ENCODE measurements at places on chromosomes 5 and 9. TPM values are rescaled to one million over a fixed set of nuclear protein-coding genes. Genes with fewer than 3 reads are reported as not detected.
A peak's percentile ranks its signal among the peaks of the same experiment; 100 is the strongest.

The PRRT1B gene
- total RNA-seq = not detected

The SLC1A1 gene
- 1.5 TPM for total RNA-seq

The PCDHGB7 gene
- total RNA-seq = 14.2 TPM

The SLC6A18 gene
- not detected for total RNA-seq

The SPINK14 gene
- total RNA-seq = not detected

The ROPN1L gene
- total RNA-seq = 4.2 TPM

The MIER3 gene
- total RNA-seq = 16.0 TPM

The TNC gene
- total RNA-seq = 18.7 TPM

The FAM78A gene
- total RNA-seq = 2.5 TPM

DNA sequence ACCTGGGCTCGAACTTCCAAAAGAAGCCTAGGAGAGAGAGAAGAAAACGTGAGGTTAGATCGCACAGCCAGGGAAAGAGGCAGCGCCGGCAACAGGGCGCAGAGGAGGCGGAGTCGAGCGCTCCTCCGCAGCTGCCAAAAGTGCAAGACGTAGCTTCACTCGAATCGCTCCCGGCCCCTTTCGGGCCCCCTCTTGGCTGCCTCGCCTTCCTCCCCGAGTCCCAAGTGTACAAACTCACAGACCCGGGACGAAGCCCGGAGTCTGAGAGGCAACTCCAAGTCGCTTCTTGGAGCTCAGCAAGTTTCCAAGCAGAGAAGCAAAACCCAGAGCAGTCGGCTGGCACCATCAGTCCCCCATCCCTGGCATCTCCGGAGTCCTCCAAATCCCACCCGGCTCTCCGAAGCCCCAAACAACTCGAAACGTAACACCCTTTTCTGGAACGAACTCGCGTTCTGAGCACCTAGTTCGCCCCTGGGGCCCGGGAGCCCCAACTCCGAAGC, 1.2 kb downstream of the MIER3 start:
- H3K4me3 ChIP-seq = peak overlapping the region; percentile 85
- no peaks in the 10 kb centered on the region for H3K27me3 ChIP-seq
- H3K27ac ChIP-seq = peak overlapping the region; percentile 88
- peaks cover 12% of the 10 kb centered on the region for H3K36me3 ChIP-seq
- H3K4me1 ChIP-seq = peaks cover 18% of the 10 kb centered on the region
- DNase-seq = no peak

- H3K27me3 ChIP-seq = no peaks in the 10 kb centered on the region
- H3K36me3 ChIP-seq = no peaks in the 10 kb centered on the region
- H3K4me3 ChIP-seq = no peak overlapping the region
- H3K27ac ChIP-seq = no peak overlapping the region
- DNase-seq = no peak
- no peaks in the 10 kb centered on the region for H3K4me1 ChIP-seq
Measured at GRCh38 chr9:3215658-3216057, 310.1 kb downstream of the RFX3 start.

GRCh38 chr5:138543730-138544104, 681 bp upstream of the ETF1 start:
- peak overlapping the region; percentile 80 for H3K4me3 ChIP-seq
- H3K4me1 ChIP-seq = peaks cover 78% of the 10 kb centered on the region
- H3K27me3 ChIP-seq = no peaks in the 10 kb centered on the region
- H3K36me3 ChIP-seq = no peaks in the 10 kb centered on the region
- DNase-seq = no peak
- H3K27ac ChIP-seq = peak overlapping the region; percentile 94

GRCh38 chr5:160960592-160960991, 108.6 kb upstream of the ATP10B start:
- H3K36me3 ChIP-seq = no peaks in the 10 kb centered on the region
- no peak for DNase-seq
- H3K27ac ChIP-seq = no peak overlapping the region
- peaks cover 12% of the 10 kb centered on the region for H3K4me1 ChIP-seq
- no peaks in the 10 kb centered on the region for H3K27me3 ChIP-seq

DNA sequence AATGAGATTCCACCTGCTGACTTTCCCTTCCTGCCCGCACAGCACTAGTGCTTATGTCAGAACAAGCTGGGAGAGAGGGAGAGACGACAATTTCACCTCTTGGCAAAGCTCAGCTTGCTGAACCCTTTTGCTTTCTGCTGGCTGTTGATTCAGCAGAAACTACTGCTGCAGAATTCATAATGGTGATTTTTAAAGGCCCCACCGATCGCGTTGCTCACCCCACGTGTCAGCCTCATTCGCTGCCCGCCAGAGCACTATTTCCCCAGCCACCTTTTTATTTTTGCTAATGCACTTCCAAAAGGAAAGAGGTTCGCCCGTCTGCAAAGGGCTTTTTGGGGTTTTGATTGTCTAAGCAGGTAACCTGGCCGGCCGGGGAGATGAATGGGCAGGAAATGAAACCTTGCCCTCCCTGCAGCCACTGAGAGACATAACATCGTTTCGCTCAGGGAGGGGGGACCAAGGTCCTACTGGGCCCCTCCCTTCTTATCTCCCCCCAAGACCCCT, 1.3 kb downstream of the PPP2R2B start:
- no peaks in the 10 kb centered on the region for H3K36me3 ChIP-seq
- peaks cover 7% of the 10 kb centered on the region for H3K27me3 ChIP-seq
- peak overlapping the region; percentile 53 for H3K4me3 ChIP-seq
- H3K27ac ChIP-seq = no peak overlapping the region
- H3K4me1 ChIP-seq = peaks cover 26% of the 10 kb centered on the region
- no peak for DNase-seq

GRCh38 chr5:135028791-135029476, 5.1 kb downstream of the PITX1 start:
- H3K27me3 ChIP-seq = peaks cover 22% of the 10 kb centered on the region
- peaks cover 38% of the 10 kb centered on the region for H3K4me1 ChIP-seq
- H3K4me3 ChIP-seq = peak overlapping the region; percentile 18
- H3K27ac ChIP-seq = peak overlapping the region; percentile 95
- no peaks in the 10 kb centered on the region for H3K36me3 ChIP-seq
- DNase-seq = no peak

DNA sequence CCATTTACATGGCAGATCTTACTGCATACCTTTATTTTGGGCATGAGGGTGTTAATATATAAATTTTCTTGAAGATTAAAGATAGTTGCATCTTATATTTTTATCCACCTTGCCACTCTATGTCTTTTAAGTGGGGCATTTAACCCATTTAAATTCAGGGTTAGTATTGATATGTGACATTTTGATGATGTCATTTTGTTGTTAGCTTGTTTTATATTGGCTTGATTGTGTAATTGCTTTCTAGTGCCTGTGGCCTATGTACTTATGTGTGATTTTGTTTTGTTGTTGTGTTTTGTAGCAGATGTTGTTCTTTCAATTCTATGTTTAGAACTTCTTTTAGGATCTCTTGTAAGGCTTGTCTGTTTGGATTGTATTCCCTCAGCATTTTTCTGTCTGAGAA, 939.9 kb upstream of the CDH9 start:
- no peaks in the 10 kb centered on the region for H3K4me1 ChIP-seq
- no peaks in the 10 kb centered on the region for H3K27me3 ChIP-seq
- no peak for DNase-seq
- no peaks in the 10 kb centered on the region for H3K36me3 ChIP-seq

DNA sequence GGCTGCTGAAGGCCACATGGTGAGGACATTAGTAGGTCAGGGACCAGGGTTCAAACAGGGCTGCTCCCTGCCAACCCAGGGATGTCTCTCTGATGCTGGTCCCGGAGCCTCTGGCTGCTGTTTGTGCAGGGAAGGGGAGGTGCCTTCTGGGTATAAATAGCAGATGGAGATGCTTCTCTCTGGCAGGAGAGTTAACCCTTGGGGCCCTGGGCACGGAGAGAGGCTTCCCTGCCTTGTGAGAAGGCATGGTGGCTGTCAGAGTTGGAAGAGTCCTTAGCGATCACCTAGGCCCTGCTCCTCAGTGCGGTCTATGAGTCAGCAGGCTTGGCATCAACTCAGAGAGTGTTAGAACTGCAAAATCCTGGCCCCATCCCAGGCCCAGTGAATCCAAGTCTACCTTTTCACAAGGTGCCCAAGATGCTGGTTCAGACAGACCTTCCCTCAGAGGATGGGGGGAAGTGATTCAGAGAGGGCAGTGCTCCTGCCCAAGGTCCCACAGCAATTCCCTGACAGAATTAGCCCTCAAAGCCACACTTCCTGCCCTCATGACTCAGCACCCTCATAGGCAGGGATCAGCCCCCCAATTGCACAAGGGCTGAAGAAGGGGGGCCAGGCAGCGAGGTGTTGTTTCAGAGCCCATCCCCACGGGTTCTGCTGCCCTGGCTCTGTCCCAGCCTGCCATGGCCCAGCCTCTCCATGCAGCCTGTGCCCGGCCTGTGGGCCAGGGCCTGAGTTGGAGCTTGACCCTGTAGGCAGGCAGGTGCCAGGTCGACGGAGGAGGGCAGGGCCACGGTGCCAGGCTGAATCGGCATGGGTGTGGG, 25.6 kb downstream of the CAMK2A start:
- no peak for DNase-seq
- no peaks in the 10 kb centered on the region for H3K27me3 ChIP-seq
- H3K36me3 ChIP-seq = no peaks in the 10 kb centered on the region
- H3K27ac ChIP-seq = no peak overlapping the region

GRCh38 chr9:6562201-6562600, 83.3 kb downstream of the GLDC start:
- H3K4me3 ChIP-seq = no peak overlapping the region
- H3K27ac ChIP-seq = no peak overlapping the region
- H3K36me3 ChIP-seq = no peaks in the 10 kb centered on the region
- H3K4me1 ChIP-seq = peaks cover 21% of the 10 kb centered on the region

DNA sequence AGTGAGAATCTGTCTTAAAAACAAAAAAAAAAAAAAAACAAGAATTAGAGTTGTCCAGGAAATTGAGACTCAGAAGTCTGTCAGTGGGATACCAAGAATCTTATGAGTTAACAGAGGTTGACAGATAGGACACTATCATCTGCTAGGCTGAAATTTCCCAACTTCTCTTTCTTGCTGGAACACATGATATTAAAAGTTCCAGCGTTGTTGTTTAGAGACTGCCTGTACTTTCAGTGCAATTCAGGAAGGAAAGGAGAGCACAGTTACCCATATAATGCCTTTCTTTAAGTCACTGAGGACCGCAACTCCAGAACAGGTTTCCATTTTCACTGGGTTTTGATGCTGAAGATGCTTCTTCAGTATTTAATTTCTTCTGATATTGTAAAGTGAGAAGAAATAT, 13.5 kb downstream of the TRPM6 start:
- no peaks in the 10 kb centered on the region for H3K4me1 ChIP-seq
- DNase-seq = no peak
- H3K4me3 ChIP-seq = no peak overlapping the region
- no peak overlapping the region for H3K27ac ChIP-seq
- no peaks in the 10 kb centered on the region for H3K27me3 ChIP-seq

DNA sequence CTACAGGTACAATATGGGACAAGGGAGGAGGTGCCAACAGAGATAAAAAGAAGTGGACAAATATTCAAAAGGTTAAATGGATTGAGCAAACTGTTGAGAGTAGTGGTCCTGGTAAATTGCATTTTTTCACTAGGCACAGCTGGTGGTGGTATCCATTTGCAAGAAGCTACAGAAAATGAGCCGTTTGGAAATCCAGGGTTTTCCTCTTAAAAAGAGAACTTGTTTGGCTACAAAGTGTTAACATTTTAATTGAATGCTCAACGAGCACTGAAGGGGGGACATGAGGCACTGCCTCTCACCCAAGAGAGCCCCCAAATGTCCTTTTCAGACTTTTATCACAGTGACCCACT, 491 bp upstream of the ZCCHC9 start:
- H3K27me3 ChIP-seq = no peaks in the 10 kb centered on the region
- DNase-seq = no peak
- peak overlapping the region; percentile 91 for H3K27ac ChIP-seq
- peaks cover 41% of the 10 kb centered on the region for H3K4me1 ChIP-seq

GRCh38 chr9:129282731-129283211, 104.7 kb upstream of the IER5L start:
- peak overlapping the region; percentile 49 for H3K27ac ChIP-seq
- peaks cover 4% of the 10 kb centered on the region for H3K4me1 ChIP-seq
- peak overlapping the region; percentile 8 for H3K4me3 ChIP-seq
- H3K36me3 ChIP-seq = no peaks in the 10 kb centered on the region
- DNase-seq = peak; percentile 56

GRCh38 chr5:156272139-156272538, 54.8 kb upstream of the SGCD start:
- H3K4me1 ChIP-seq = no peaks in the 10 kb centered on the region
- no peak overlapping the region for H3K4me3 ChIP-seq
- no peaks in the 10 kb centered on the region for H3K36me3 ChIP-seq
- no peak for DNase-seq
- H3K27me3 ChIP-seq = no peaks in the 10 kb centered on the region

GRCh38 chr5:142531977-142532780, 153.7 kb downstream of the FGF1 start:
- H3K27ac ChIP-seq = no peak overlapping the region
- no peaks in the 10 kb centered on the region for H3K4me1 ChIP-seq

DNA sequence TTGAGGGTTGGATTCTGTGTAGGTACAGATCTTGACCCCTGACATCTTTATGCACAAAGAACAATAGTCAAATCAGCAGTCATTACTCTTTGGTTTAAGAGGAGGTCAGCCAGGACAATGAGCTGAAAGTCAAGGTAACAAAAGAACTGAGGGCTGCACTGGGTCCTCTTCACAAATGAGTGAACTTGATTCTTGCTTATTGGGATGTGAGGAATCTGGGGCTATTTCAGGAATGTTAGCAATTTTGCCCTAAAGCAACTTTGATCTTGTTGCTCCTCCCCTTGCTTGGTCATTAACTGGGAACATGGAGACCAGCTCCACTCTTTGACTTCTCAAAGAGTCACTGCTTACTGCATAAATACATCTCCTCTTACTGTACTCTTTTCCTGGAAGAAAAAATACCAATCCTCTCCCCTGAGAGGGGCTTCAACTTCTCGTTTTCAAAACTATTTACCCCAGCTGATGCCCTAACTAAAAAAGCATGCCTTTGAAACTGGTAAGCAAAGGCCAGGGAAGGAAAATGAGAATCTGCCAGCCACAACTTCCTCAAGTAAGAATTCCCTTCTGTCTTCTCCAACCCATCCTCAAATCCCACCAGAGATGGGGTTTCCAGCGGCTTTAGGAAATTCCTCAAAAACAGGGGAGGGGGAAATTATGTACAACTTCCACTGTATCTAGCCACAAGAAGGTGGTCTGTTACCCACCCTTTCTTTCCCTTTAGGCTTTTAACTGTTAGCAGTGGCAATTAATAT, 368.3 kb downstream of the ENC1 start:
- no peak overlapping the region for H3K27ac ChIP-seq
- H3K4me1 ChIP-seq = peaks cover 13% of the 10 kb centered on the region
- no peak overlapping the region for H3K4me3 ChIP-seq
- no peaks in the 10 kb centered on the region for H3K27me3 ChIP-seq
- no peaks in the 10 kb centered on the region for H3K36me3 ChIP-seq

Measured in vagina (tissue), 2 donors.